Stimulated activated CD4-positive, alpha-beta T cell treated with anti-CD3 and anti-CD28 coated beads, Interleukin-2, amount 100 ng/mL, for 48 hours (primary cell): ENCODE measurements at places on chromosomes 5 and 9.

DNA sequence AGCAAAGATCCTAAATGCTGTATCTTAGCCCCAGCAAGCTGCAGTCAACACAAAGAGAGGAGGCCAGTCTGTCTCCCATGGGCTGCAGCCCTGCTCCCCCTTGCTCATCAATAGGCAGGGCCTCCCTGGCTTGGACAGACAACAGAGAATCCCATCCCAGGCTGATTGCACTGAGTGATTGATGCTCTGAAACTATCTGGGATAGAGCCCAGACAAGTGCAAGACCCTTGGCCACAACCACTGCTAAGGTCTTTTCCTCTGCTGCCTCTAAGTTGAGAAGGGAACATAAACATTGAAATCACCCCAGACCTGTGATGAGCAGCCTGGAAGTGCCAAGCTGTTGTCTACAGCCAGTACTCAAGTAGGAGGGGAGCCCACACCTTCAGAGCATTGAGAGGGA lies 661.0 kb upstream of the CDH18 start:
- no peak for DNase-seq

- no peak for DNase-seq
Measured at GRCh38 chr5:7941692-7942091, 72.7 kb downstream of the MTRR start.

GRCh38 chr9:77933019-77933418 lies 98.6 kb downstream of the GNAQ start:
- DNase-seq, result no peak

DNA sequence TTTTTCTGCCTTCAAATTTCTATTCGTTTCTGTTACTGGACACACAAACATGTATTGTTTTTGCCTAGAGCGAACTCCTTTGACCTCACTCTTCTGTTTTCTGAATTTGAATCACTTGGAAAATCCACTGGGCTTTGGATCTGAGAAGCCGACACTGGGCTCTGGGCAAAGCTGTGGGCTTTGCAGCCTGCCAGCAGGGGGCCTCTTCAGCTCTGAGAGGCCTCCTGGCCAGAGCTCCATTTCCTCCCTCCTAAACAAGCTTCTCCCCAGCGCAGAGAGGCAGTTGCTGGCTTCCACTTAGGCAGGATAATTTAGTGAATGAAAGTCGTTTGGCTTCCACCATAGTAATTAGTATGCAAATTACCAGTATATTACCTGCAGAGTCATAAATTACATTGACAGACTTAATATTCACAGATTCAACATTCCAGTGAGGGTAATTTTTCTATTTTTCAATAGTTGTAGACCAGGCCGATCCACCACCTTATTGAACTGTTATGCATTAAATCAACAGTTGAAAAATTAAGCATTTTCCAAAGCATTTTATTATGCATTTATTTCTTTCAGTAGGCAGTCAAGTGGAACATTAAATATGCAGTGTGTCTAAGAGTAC lies 104.0 kb upstream of the ZNF366 start:
- DNase-seq, result peak; percentile 30

- no peak for DNase-seq
Measured at GRCh38 chr5:159415301-159415937, 85.1 kb upstream of the IL12B start.

DNA sequence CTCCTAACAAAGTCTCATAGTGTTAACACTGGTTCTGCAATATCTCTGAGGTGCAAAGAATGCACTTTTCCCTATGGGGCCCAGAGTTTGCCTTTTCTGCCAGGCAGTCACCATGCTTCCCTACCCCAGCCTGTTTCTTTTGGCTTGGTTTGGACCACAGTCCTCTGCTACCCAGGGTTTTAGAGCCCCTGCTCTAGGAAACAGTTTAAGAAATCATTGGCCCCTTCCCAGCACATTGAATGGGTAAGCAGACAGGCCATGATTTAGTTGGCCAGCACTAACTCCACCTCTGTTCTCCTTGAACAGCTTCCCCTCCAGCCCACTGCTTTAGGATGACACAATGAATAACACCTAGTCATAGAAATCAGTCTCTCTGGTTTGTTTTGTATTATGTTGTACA lies 73.2 kb downstream of the UBAP1 start:
- no peak for DNase-seq
